ENCODE measurements at places on chromosomes 2 and 18. TPM values are rescaled to one million over a fixed set of nuclear protein-coding genes. Genes with fewer than 3 reads are reported as not detected.

GRCh38 chr18:36360256-36360909, 62.9 kb downstream of the FHOD3 start:
- no peak for DNase-seq

DNA sequence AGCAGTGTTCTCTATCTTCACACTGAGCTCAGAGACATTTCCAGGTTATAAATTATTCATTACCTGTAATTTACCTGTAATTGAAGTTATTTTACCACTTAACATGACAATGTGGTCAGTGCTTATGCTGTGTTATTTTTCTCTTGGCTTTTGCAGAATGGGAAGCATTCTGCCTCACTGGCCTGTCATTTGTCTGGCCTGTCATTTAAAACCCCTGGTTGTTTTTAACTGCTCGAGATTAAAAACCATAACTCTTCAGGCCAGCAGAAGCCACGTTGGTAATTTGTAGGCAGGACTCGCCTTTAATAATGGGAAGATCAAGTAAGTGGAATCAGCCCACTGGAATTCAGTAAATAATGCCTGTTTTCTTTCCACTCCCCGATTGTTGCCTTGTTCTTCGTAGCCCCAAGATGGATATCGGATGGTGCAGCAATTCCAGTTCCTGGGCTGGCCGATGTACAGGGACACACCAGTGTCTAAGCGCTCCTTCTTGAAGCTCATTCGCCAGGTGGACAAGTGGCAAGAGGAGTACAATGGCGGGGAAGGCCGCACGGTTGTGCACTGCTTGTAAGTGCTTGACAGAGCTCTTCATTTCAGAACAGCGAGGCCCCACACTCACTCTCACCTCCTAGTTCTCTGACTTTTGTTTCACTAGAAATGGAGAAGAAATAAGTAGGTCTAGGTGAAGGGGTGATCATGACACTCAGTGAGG, 222.4 kb upstream of the RAB12 start:
- no peak for DNase-seq

- no peak for DNase-seq
Measured at GRCh38 chr2:59694176-59694575, 859.3 kb downstream of the BCL11A start.

- DNase-seq = no peak
Measured at GRCh38 chr2:26164641-26165211, 8.2 kb upstream of the GAREM2 start.

DNA sequence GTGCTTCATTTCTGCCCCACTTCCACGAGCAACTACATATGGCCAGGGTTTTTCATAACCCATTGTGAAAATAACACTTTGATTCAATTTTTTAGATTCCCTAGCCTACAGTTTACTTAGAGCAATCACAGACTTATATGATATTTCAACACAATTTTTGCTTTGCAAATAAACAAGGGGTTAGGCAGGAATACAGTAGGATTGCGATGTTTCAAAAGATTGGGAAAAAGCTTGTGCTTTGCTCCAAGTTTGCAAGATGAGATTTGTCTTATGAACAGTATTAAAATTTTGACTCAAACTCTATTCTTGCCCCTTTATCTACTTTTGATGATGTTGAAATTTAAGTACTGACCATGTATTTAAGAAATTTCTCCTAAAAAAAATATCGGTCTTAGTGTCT, 814.5 kb upstream of the PIK3C3 start:
- DNase-seq = no peak

- DNase-seq = no peak
Measured at GRCh38 chr2:204205082-204205481, 268.5 kb downstream of the ICOS start.

DNA sequence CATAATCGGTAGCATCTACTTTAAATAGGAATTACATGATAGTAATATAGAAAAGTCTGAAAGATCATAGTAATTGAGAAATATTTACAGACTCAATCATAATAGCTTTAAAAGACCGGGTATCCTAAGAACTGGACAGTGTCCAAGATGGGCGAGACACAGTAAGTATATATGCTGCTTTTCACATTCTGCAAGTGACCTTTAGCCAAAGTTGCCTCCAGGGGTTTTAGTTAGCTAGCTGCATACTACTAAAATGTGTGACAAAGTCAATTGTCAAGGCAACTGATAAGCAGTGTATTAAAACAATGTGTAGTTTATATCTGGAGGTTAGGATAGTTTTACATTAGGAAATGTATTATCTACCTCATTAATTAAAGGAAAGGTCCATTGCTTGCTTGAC, 24.6 kb downstream of the CD302 start:
- DNase-seq = no peak

- peak; percentile 88 for DNase-seq
Measured at GRCh38 chr2:42102024-42102590, 54.3 kb downstream of the PKDCC start.

- DNase-seq = no peak
Measured at GRCh38 chr2:60410456-60411146, 142.9 kb downstream of the BCL11A start.

DNA sequence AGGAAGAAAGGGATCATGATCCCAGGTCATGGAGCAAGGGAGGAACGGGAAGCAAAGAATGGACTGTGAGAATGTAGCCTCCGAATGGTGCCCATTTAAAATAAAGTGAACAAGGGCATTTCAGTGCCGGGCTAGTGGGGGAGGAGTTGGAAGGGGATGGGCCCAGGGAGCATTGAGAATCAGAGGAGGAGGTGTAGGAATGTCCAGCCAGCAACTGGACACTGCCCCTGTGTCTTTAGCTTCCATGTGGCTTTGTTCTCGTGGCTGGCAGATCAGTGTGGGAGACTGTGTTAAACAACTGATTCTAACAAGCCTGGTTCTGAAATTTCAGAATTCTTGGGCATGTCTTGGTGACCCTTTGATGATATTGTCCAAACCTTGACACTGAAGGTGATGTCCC, 1.4 kb upstream of the RNF103 start:
- no peak for DNase-seq

DNA sequence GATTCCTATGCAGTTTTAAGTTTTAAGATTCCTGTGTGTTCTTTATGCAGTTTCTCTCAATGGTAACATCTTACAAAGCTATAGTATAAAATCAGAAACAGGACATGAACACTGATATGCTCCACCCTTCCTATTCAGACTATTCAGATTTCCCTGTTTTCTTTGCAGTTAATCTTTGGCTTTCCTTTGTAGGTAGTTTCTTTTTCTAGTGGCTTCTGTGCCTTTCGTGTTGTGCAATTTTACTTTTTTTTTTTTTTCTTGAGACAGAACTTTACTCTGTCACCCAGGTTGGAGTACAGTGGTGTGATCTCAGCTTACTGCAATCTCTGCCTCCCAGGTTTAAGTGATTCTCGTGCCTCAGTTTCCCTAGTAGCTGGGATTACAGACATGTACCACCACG, 94.9 kb upstream of the RNU4ATAC start:
- DNase-seq = no peak

- no peak for DNase-seq
Measured at GRCh38 chr2:47888581-47889280, 17.6 kb downstream of the FBXO11 start.

DNA sequence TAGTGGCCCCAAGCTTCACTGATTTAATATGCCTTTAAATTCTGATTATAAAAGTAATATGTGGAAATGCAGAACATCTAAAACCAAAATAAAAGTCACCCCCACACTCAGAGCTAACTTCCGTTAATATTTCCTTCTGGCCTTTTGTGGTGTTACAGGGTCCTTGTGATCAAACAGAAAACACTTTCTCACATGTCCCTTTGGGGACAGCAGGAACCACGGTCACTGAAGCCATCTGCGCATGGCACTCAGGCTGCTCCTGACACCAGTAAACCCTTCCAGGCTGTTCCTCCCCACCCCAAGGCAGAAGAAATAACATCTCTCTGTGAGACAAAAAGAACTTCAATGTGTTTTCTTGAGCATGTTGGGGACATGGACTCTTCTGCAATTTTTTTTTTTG, 25.1 kb upstream of the GPR17 start:
- no peak for DNase-seq

DNA sequence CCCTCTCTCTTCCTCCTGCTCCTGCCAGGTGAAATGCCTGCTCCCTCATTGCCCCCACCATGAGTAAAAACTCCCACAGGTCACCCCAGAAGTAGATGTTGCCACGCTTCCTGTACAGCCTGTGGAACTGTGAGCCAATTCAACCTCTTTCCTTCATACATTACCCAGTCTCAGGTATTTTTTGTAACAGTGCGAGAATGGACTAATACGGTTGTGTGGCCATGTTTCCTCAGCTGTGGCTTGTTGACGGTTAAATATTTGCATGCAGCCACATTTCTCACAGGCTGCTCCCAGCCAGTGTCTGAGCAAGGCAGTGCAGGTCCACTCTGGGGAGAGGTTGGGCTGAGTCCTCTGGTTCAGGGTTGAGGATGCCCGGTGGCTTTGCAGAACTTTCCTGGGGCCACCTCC, 27.8 kb upstream of the COPS8 start:
- DNase-seq = no peak

DNA sequence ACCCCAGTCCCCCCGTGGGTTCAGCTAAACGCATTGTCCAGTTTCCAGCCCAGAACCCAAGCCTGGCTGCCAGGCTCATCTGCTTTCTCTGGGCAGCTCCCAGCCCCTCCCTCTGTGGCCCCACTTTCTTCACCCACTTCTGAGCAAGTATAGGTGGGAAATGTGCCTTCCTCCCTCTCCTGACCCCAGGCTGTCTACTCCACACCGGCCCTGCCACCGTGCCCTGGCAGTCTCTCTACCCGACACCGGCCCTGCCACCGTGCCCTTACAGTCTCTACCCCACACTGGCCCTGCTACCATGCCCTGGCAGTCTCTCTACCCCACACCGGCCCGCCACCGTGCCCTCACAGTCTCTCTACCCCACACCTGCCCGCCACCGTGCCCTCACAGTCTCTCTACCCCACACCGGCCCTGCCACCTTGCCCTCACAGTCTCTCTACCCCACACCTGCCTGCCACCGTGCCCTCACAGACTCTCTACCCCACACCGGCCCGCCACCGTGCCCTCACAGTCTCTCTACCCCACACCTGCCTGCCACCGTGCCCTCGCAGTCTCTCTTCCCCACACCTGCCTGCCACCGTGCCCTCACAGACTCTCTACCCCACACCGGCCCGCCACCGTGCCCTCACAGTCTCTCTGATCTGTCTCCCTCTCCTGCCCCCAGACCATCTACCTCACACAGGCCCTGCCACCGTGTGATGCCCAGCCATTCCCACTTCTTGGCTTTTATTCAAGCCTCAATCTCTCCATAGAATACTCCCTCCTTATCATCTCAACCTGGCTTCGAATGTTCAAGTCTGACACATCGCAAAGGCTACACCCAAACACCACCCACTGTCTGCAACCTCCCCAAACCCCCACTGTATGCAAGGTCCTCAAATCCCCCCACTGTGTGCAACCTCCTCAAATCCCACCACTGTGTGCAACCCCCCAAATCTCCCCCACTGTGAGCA, 108.9 kb downstream of the TPO start:
- DNase-seq = no peak

DNA sequence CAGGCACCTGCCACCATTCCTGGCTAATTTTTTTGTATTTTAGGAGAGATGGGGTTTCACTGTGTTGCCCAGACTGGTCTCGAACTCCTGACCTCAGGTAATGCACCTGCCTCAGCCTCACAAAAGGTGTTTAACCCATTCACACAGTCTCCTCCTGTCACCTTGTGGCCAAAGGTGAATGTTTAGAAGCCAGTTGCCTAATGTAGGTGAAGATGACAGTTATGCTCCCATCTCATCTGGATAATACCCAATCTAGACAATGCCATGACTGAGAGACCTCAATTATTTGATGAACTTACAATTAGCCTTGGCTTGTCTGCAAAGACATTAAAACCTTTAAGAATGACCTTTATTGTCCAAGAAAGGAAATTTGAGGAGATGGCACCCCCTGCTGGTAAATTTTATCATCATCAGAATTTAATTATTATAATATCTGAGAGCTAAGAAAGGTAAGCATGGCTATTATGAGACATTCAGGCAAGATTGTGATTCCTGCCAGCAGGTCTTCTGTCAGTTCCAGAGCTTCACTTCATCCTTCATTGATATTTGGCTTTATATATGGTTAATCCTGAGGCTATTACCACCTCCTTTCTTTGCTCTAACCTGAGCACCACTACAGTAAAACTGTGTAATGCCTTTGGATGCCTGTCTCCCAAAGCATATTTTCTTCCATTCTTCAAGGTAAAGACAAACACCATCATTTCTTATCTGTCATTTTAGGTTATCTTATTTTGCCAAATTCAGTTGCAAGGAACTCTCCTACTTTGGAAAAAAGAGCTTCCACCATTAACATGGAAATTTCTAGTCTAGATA, 117.6 kb downstream of the FAM124B start:
- DNase-seq = peak; percentile 51

GRCh38 chr2:128155970-128156369, 65.0 kb downstream of the UGGT1 start:
- no peak for DNase-seq

GRCh38 chr2:209872675-209873074, 101.0 kb downstream of the UNC80 start:
- DNase-seq = peak; percentile 3

DNA sequence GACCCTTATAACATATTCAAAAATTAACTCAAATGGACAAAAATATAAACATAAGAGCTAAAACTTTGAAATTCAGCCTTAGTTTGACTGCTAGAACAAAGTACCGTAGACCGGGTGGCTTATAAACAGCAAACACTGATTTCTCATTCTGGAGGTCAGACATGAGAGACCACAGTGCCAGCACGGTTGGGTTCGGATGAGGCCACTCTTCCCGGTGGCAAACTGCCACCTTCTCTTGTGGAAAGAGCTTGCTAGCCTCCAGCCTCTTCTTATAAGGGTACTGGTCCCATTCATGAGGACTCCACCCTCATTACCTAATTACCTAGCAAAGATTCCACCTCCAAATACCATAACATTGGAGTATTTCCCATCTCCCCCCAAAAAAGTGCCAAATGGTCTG, 91.3 kb downstream of the FAM210A start:
- no peak for DNase-seq

GRCh38 chr2:233064530-233065199, 4.5 kb downstream of the INPP5D start:
- DNase-seq = no peak

The PLCL1 gene
- 13.5 TPM for total RNA-seq

The CRACDL gene
- total RNA-seq = 1.9 TPM

The RABL2A gene
- 14.9 TPM for total RNA-seq

The AGXT gene
- 0.48 TPM for total RNA-seq

The CRYBA2 gene
- not detected for total RNA-seq

The ST8SIA5 gene
- total RNA-seq = 3.6 TPM

The IHH gene
- total RNA-seq = not detected

The IL1RL2 gene
- total RNA-seq = not detected

The RAPH1 gene
- total RNA-seq = 18.3 TPM

The SP100 gene
- 88.1 TPM for total RNA-seq

The CDH19 gene
- total RNA-seq = 6.7 TPM

The HOXD12 gene
- total RNA-seq = 1.9 TPM

The SLC35F6 gene
- total RNA-seq = 13.2 TPM

The CIB4 gene
- total RNA-seq = not detected

The CFAP53 gene
- 0.96 TPM for total RNA-seq
